ENCODE measurements at places on chromosomes 2 and 18.

- DNase-seq = no peak
These were observed 1464.9 kb downstream of the SUCLG1 start for GRCh38 chr2:82994151-82994550.

GRCh38 chr18:69330385-69331005 lies 70.2 kb upstream of the DOK6 start:
- no peak for DNase-seq

DNA sequence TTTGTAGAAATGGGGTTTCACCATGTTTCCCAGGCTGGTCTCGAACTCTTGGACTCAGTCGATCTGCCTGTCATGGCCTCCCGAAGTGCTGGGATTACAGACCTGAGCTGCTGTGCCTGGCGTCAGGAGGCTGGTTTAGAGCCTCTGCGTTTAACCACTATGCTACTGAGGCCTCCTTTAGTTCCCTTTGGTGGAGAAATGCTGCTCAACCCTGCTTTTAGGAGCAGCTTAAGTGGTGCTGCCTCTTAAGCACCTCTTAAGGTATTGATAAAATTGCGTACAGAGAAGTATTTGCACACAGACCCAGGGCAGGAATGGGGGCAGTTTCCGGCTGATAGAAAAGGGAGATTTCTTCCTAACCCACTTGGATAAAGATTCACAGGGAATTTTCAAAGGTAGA lies 8.0 kb downstream of the CD8A start:
- DNase-seq = no peak

DNA sequence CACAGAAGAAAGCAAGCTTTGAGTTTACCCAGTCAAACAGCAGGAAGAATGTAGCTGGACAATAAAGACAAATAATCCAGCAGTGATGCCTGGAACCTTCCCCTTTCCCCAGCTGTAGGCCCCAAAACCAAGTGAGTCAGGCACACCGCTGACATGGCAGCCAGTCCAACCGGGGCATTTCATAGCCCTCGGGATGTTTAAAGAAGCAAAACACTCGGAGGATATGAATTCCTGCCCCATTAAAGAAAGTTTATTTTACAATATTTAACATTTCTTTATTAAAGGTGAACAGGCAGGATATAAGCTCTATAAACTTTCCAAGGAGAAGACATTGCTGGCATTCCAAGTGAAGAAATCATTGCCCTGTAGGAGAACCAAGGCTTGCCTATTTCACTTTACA lies 507.6 kb upstream of the TNP1 start:
- no peak for DNase-seq

DNA sequence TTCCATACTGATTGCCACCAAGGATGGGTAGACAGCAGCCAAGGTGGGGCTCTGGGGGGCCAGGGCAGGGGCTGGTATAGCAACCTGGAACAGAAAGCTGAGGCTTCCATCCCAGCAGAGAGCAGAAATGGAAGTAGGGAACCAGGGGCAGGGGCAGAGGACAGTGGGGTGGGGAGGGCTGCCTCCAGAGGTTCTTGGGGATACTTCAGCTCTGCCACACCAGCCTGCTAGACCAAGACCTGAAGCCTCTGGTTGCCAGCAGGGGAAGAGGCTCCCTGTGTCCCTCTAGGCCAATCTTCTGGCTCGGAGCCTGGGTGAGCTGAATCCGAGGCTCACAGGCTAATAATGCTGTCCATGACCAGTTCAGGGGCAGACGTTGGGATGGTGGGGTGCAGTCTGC lies 329.0 kb downstream of the DYSF start:
- DNase-seq = no peak

- no peak for DNase-seq
These were observed 17.8 kb downstream of the UBR3 start for GRCh38 chr2:169845016-169845415.

DNA sequence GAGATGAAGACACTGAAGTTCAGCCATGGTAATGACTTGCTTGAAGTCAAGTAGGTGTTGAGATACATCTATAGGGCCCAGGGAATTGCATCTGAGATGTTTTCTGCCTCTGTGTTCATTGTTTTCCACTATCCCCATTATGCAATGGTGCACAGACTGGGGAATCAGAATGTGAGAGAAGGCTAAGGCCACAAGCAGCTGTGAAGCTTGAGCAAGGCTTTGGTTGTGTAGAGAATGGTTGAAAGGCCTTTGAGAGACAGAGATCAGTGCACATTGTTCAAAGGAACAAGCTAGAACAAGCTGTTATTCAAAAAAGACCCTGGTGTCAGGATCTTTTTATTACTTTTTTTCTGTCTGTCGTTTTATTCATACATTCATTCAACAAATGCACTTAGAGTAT lies 82.3 kb downstream of the MYO1B start:
- DNase-seq = no peak

DNA sequence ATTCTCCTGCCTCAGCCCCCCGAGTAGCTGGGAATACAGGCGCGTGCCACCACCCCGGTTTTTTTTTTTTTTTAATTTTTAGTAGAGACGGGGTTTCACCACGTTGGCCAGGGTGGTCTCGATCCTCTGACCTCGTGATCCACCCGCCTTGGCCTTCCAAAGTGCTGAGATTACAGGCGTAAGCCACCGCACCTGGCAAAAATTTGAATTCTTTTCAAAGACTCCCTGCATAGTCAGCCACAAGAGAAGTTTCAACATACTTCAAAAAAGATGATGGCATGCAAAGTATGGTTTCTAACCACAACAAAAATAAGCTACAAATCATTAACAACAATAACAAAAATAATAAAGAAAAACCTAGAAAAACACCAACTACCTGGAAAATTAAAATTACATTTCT lies 22.0 kb downstream of the HYCC2 start:
- DNase-seq = no peak

GRCh38 chr2:138175066-138175465 lies 210.8 kb downstream of the HNMT start:
- no peak for DNase-seq

DNA sequence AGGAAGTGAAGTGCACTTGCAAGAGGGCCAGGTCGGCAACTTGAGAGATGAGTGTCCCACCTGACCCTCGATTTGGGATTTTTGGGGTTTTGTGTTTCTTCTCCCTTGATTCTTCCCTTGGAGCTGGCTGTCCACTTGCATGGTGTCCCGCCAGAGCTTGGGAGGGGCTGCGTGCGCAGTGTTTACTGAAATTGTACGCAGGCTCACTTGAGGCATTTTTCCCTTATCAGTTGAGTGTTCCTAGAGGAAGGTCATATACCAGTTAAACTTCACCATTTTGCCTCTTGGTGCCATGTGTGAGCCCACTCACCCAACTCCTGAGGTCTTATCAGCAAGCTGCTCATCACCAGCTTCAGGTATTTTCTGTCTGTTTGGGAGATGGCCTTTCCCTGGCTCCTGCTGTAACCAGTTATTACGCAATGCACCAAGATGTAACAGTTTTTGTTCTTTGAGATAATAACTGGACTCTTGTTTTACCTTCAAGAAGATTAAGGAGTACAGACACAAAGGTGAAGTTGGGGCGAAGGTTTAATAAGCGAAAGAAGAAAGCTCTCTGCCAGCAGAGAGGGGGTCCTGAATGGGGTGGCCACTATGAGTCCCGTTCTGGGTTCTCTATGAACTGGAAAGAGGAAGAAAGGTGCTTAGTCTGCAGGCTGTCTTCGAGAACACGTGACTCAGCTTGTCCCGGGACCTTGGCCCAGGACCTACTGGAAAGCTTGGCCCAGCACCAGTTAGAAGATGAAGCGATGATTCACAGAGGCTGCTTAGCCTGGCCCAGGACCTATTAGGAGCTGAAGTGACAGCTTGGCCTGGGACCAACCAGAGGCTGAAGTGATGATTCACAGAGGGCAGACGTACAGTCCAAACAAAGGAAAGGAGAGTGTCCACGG lies 21.5 kb upstream of the TXNL4A start:
- no peak for DNase-seq

DNA sequence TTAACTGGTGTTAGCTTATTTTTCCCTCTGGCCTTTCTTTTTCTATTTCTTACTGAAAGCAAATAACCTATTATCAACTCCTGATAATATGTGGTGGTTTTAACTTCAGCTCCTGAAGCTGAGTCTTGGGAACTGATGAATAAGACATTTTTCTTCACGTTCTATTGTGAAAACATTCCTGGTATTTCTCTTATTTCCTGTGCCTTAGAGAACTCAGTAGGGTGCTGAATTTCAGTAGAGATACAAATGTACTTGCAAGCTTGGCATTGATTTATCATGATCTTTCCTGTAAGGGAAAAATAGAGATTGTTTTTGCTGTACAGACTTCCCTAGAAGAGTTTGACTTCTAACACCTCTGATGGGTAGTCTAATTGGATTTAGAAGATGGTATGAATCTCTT lies 52.8 kb upstream of the DCC start:
- DNase-seq = no peak

DNA sequence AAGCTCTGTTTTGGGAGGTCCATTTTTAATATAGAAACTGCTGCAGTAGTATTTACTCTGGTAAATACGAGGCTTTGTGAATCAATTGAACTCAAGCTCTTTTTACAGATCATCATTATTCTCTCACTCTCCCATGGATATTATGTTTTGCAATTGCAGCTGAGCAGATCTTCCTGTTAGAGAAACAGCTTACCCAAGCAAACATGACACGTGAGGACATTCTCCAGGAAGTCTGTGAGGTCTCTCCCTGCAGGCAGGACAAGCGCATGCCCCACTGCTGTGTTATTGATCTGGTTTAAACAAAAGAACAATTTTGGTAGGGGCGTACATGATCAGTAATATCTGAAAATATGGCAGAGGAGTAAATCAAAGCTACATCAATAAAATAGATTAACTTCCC lies 72.1 kb downstream of the COL6A3 start:
- no peak for DNase-seq

GRCh38 chr2:160884056-160884455 lies 276.2 kb upstream of the TANK start:
- DNase-seq = no peak

GRCh38 chr2:64836566-64836965 lies 152.6 kb upstream of the SLC1A4 start:
- DNase-seq = no peak

- no peak for DNase-seq
These were observed 37.1 kb downstream of the EXOC6B start for GRCh38 chr2:72788756-72789155.

- no peak for DNase-seq
These were observed 413.6 kb downstream of the PTH2R start for GRCh38 chr2:208820014-208820688.

- DNase-seq = no peak
These were observed 182.8 kb upstream of the AGAP1 start for GRCh38 chr2:235311044-235311443.

GRCh38 chr2:197809064-197809463 lies 4.7 kb downstream of the PLCL1 start:
- DNase-seq = no peak

GRCh38 chr18:22545066-22545760 lies 127.5 kb upstream of the CTAGE1 start:
- no peak for DNase-seq

DNA sequence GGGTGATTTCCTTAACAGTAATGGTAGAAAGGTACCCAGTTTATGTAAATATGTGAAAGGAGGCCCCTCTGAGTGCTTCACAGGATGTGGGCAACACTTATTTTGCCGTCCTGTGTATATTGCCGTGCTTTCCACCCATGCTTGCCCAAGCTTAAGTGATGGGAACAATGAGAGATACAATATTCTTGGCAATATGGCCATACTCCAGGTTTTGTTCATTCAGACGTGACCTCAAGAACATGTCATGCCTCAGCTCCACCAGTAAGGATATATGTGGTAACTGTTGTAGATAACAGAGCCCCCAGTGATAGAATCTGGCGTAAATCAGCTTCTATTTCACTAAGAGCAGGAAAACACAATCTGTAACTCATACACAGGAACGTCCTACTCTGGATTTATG lies 318.7 kb downstream of the PTPRM start:
- DNase-seq = no peak

DNA sequence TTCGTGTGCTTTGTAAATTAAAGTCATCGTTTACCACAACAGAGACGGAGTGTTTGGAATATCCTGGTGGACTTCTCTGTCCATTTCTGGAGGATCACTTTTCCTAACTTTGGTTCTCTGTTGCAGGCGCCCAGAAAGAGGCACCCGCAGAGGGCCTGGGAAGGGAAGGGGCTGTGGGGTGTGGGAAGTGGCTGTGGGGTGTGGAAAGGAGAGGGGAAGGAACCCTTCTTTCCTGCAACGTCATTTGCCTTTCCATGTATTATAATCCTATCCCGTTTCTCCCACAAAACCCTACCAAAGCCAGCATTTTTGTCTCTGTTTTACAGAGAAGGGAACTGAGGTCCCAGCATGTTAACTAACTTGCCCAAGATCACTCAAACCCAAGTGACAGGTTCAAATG lies 210.0 kb downstream of the KLHL29 start:
- no peak for DNase-seq

DNA sequence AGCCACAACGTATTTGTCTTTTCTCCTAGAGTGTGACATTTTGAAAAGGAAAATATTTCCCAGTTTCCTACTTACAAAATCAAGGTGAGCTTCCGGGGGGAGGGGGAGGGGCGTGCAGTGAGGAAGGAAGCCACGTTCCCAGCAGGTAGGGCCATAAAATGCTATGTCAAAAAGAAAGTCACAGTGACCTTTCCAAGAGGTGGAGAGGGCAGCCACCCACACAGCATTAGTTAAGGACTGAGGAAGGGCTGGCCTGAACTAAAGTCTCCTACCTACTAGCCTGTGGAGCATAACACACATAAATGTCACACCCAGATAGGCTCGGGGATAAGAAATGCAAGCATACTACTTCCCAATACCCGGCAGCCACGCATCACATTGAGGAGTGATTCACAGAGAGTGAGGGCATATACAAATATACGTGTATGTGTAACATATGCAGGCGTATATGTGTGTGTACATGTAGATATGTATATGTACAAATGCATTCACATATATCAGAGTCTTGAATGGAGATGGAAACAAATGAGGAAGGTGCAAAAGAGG lies 191.1 kb downstream of the STK39 start:
- DNase-seq = no peak

DNA sequence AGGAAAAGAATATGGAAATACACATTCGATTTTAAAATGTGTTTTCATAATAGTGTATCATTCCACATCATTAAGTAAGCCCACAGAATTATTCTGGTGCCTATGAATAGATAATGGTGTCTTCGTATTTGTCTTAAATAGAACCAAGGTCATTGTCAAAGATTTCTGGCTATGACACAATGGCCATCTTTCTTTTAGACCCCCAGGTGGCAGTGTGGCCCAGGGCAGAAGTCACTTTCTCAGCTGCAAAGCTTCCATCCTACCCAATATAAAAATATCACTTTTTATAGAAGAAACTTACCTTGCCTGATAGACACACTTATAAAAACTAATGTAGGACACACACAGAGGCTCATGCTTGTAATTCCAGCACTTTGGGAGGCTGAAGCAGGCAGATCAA lies 57.5 kb downstream of the ZRANB3 start:
- no peak for DNase-seq

DNA sequence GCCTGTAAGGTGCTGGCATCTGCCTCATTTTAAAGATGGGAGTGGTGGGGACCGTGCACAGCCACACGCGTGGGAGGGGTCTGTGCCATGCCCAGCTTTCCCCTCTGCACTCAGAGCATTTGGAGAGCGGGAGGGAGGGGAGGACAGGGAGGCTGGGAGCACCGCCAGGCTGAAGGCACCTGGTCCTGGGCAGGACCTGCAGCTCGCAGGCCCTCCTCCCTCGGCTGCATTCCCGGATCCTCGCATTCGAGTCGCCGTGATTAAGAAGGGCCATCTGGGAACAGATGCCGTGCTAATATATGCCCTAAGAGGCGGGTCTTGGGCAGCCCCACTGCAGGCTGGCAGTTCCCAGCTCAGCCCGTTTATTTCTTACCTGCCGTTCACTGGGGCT lies 84.0 kb downstream of the PTGR3 start:
- DNase-seq = no peak

Measured in stimulated activated CD4-positive, alpha-beta T cell treated with anti-CD3 and anti-CD28 coated beads, TNF-alpha, amount 100 ng/mL, for 24 hours (primary cell).